ENCODE measurements at places on chromosomes 6 and 20. TPM values are rescaled to one million over a fixed set of nuclear protein-coding genes. Genes with fewer than 3 reads are reported as not detected.

- no peak overlapping the region for H3K27ac ChIP-seq
- peaks cover 10% of the 10 kb centered on the region for H3K4me1 ChIP-seq
- no peak overlapping the region for H3K4me3 ChIP-seq
- peaks cover 3% of the 10 kb centered on the region for H3K27me3 ChIP-seq
- DNase-seq = no peak
These were observed 15.0 kb downstream of the COL9A3 start for GRCh38 chr20:62831854-62832211.

The RIMS4 gene
- not detected for total RNA-seq

DNA sequence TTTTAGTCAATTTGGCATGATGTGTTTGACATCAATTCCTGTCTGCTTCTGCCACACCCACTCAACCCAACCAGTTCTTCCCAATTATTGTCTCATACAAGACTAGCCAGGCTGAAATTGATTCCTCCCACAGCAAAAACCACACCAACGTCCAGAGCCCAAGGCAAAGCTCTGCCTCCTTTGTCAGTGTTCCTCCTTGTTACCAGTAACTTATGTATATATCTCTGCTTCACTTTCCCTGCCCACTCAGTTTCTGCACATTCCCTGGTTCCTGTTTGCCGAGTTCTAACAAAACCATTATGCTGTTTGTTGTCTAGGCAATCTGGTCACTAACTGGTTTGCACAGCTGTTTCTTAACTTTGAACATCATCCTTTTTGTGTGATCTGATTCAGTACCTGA lies 547.9 kb upstream of the PTCHD4 start:
- H3K4me1 ChIP-seq = no peaks in the 10 kb centered on the region
- no peak for DNase-seq
- no peaks in the 10 kb centered on the region for H3K36me3 ChIP-seq
- no peaks in the 10 kb centered on the region for H3K27me3 ChIP-seq
- H3K27ac ChIP-seq = no peak overlapping the region

DNA sequence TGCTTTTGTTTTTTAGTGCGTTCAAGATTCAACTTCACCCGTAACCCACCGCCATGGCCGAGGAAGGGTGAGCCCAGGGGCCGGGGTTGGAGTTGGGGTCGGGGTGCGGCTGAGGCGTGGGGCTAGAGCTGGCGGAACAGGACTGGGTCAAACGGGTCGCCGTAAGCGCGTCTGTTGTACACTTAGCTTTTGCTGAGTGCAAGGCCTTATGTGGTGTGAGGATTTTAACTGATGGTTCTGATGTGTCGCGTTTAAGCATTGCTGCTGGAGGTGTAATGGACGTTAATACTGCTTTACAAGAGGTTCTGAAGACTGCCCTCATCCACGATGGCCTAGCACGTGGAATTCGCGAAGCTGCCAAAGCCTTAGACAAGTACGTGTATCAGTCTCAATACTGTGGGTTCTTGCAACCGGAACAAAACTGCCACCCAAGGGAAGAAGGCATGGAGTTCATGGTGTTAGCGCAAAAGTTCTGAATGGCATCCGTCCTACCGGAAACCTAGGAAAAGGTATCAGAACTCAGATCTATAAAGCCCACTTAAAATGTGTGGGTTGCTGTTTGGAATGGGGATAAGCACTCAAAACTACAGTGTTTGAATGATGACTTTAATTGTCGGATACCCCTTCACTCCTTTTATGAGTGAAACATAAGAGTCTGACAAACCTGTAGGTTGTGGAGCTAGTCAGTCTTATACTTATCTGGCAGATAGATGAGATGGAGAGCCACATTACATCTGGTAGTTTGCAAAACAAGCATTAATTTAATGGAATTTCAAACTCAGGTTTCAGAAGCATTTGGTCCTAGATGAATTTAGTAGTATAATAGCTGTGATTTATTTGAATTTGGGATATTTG lies 574 bp downstream of the RPS12 start:
- H3K4me3 ChIP-seq = peak overlapping the region; percentile 89
- no peak for DNase-seq
- peaks cover 6% of the 10 kb centered on the region for H3K27me3 ChIP-seq
- H3K27ac ChIP-seq = peak overlapping the region; percentile 90
- peaks cover 56% of the 10 kb centered on the region for H3K36me3 ChIP-seq

GRCh38 chr20:58374027-58374850 lies 14.8 kb upstream of the VAPB start:
- no peak overlapping the region for H3K4me3 ChIP-seq
- DNase-seq = no peak
- H3K27ac ChIP-seq = no peak overlapping the region
- H3K36me3 ChIP-seq = no peaks in the 10 kb centered on the region
- peaks cover 15% of the 10 kb centered on the region for H3K27me3 ChIP-seq

Measured in activated T-helper 1 cell treated with anti-CD3 and anti-CD28 coated beads, Interleukin-12 subunit alpha, Interleukin-12 subunit beta, Interleukin-2, Interleukin-4 antibody, amounts not matched to agents 30 ng/mL and 10 ng/mL and 1 ng/mL, durations not matched to agents 14 hours and 24 hours and 36 hours (primary cell).